ENCODE measurements at places on chromosomes 4 and X.
A peak's percentile ranks its signal among the peaks of the same experiment; 100 is the strongest.

DNA sequence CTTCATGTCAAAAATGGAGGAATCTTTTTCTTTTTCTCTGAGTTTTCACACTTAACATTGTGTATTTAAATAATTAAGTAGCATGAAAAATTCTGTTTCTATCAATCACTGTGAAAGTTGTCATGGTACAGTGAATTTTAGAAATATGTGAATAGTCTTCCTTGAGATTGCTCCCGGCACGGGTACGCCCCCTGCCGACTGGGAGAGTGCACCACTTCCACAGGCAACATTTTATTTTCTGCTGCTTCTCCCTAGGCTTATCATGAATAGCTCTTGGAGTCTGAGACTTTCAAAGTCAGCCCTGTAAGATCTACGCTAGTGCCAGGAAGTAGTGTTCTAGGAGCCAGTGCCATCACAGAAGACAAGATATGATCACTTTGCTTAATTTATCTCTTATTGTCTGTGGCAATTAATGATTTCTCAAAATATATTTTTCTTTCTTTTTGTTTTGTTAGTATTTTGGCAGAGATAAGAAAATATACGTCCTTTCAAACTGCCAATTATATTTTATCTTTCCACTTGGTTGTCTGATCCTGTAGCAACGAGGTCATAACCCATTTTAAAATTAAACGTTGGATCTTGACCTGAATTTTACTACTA, 763.8 kb upstream of the AADAT start:
- DNase-seq, result peak; percentile 5

- DNase-seq, result no peak
These were observed 68.6 kb downstream of the RXFP1 start for GRCh38 chr4:158590306-158590705.

GRCh38 chr4:154218051-154218450, 273.5 kb downstream of the DCHS2 start:
- DNase-seq, result no peak

- no peak for DNase-seq
These were observed 60.3 kb upstream of the CAMK2D start for GRCh38 chr4:113821856-113822255.

GRCh38 chrX:32998776-32999175, 212.6 kb downstream of the DMD start:
- no peak for DNase-seq

- no peak for DNase-seq
These were observed 68.5 kb downstream of the FGFBP1 start for GRCh38 chr4:15870079-15870478.

Measured in stimulated activated CD8-positive, alpha-beta memory T cell treated with anti-CD3 and anti-CD28 coated beads, Interleukin-7, amount 100 ng/mL, for 48 hours (primary cell).